NCI-H1048 (cell line): ENCODE measurements at places on chromosomes 16 and 17.

DNA sequence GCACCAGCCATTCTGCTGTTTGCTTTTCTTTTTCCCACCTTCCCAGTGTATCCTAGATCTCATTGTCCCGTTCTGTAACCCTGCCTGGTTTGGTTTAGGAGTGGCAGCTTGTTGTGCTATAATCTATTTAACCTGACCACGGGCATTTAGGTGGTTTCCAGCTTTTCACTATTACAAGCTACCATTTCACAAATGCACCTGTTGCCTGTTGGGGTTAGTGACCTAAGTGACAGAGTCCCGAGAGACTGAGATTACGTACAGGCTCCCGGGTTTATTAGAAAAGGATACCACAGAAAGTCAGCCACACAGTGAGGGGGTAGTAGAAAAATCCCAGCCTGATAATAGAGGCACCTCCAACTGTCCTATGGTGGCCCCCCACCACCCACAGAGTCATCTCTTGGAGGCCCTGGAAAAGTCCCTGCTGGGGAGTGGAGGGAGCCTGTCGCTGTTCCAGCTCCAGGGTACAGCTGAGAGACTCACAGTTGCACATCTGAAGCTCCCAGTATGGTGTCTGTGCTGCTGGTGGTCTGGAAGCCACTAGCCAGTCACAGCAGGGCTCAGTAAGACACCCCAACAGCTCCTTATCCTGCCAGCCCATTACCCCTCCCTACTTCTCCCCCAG lies 21.2 kb downstream of the CLEC16A start:
- no peak for DNase-seq

- DNase-seq: no peak
These were observed 162.0 kb downstream of the AATF start for GRCh38 chr17:37110746-37111145.

DNA sequence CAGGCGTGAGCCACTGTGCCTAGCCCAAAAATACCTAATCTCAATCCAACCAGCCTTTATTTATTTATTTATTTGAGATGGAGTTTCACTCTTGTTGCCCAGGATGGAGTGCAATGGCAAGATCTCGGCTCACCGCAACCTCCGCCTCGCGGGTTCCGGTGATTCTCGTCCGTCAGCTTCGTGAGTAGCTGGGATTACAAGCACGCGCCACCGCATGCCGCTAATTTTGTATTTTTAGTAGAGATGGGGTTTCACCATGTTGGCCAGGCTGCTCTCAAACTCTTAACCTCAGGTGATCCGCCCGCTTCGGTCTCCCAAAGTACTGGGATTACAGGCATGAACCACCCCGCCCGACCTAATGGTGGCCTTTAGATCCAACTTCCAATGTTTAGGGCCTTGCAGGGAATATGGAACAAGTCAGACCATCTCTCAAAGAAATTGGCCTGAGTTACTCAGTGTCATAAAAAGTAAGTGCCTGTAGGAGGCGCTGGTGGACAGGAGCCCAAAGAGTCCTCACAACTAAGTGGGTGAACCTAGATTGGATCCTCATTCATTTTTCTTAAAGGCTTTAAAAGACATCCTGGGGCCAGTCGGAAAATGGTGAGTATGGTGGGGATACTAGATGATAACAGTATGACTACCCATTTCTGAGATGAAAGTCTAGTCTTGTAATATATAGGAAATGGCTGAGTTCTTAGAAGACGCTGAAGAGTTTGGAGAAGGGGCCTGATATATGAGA lies 4.6 kb downstream of the ZSCAN10 start:
- no peak for DNase-seq

GRCh38 chr16:28838558-28838918 lies 7.6 kb downstream of the TUFM start:
- DNase-seq: no peak

DNA sequence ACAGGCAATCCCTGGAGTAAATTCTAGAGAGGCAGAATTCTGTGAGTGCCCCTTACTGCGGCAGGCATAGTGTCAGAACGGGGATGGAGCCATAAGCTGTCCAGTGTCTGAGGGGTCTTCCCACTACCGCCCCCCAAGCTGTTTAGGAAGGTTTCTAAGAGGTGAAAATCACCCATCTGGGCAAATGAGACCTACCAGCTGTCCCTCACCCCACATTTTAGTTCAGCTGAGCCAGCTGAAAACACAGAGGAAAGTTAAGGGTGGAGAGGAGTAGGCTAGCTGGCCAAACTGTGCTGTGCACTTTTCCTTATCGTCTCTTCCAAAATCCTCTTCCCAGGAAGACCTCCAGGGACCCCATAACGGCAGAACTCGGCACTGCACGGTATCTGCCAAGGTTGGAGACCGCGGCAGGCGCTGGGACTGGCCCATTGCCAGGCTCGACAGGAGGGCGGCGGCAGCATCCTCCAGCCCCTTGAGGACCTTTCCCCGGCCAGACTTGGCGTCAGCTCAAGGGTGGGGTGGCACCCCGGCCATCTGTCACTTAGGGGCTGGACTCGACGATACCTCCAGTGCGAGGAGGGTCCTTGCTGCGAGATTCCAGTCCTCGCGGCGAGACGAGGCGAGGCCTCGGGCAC lies 955 bp downstream of the ACLY start:
- DNase-seq: no peak

DNA sequence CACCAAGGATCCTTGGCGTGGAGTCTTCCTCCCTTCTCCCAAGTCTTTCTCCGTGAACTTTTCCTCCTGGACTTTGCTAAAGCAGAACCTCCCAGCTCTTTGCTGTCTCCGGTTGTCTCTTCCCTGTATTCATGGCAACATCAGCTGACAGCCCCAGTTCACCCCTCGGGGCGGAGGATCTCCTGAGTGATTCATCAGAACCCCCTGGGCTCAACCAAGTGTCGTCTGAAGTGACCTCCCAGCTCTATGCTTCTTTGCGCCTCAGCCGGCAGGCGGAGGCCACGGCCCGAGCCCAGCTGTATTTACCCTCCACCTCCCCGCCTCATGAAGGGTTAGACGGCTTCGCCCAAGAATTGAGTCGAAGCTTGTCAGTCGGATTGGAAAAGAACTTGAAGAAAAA lies 943 bp downstream of the CNTROB start:
- DNase-seq: no peak

GRCh38 chr17:48547808-48548522 lies 3.1 kb upstream of the HOXB2 start:
- no peak for DNase-seq

DNA sequence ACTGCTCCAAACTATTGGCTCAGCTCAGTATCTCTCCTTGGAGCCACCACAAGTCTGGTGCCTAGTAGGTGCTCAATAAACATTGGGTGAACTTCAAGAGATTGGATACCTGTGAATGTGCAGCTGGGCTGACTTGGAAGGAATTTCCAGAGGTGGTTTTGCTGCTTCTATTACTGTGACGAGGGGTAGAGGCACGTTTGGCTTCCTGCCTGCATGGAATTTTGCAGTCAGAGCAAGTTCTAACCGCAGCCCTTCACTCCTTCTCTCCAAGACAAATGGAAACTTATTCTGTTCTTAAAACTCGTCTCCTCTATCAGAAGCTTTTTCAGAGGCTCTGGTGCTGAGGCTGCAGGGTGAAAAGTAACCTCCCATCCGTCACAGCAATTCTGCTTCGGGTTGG lies 342.5 kb downstream of the CPPED1 start:
- no peak for DNase-seq

- DNase-seq: no peak
These were observed 10.1 kb upstream of the COL1A1 start for GRCh38 chr17:50211249-50212120.
